ENCODE measurements at places on chromosomes 11 and 22.

DNA sequence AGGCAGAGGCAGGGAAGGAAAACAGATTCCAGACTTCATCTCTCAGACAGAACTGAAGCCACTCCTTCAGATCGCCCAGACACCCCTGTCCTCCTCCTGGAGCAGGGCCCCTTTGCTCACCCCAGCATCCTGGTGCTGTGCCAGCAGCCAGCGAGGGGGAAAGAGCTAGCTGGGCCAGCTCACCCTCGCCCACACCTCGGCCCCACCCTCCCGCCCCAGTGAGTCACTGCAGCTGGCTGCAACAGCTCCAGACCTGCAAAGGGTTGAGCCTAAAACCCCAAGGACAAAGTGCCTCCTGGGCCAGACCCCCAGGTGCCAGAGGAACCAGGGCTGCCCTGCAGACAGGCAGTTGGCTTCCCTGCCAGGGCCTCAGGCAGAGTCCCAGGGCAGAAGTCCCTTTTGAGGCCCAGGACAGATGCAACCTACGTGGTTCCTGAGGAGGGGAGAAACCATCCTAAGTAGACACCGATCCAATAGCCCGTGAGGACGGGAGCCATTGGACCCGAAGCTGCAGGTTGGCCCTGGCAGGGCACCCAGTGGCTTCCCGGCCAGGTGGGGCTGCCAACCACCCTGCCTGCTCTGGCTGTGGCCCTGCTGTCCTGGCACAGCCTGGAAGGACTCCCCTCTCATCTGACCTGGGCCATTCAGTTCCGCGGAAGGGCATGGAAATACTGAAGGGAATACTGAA, 7.2 kb downstream of the AHNAK start:
- no peak for DNase-seq

DNA sequence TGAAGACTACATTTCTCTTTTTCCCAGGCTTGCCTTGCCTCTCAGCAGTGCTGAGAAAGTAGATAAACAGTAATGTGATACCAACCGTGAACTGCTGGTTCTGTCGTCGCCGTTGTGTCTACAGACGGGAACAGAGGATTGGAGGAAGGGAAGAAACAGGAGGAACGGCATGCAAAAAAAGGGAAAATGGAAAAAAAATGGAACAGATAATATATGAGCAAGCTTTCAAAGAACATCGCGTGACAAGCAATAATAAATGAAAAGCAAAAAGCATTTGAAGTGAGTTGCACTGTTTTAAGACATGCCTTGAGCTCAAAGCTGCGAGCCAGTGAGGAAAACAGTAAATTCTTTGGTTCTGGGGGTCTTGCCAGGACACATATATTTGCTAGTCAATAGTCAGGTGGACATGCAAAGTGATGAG, 305.9 kb downstream of the CADM1 start:
- DNase-seq = no peak

GRCh38 chr22:26718905-26719304, 61.5 kb downstream of the MIAT start:
- DNase-seq = no peak

DNA sequence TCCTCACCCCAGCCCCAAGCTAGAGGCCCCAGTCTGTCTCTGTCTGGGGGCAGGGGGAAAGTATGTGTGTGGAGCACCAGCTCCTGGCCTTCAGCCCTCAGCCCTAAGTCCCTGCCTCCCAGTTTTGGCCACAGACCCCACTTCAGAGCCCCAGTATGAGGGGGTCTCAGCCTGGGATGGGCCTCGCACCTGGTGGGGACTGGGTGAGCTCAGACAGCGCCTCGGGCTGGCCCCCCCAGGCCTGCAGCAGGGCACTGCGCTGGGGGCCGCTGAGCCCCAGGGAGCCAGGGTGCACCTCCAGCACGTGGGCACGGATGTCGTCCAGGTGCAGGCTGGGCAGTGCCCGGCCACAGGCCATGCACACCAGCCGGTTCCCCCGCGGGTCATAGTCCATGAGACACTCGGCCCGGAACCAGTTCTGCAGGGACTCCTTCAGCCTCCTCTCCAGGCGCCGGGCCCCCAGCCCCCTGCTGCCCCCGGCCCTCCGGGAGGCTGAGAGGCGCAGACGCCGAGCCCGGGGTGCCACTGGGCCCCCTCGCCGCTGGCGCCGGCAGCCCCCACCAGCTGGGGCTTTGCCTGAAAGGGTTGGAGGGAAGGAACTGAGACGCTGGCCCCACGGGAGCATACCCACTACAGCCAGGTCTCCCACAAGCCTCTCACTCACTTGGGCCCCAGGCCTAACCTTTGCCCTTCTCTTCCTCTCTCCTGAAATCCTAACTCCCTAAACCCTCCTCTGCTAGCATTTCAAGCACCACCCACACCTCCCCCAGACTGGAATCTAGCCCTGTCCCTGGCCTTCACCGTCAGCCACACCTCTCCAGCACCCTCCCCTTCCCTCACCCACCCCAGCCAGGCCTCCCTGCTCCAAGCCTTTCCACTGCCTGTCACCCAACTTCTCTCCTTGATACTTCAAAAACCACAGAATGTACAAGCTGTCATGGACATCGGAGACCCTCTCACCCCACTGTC, 3.6 kb downstream of the ZFTA start:
- no peak for DNase-seq

GRCh38 chr11:76837696-76838677, 22.7 kb upstream of the ACER3 start:
- DNase-seq = no peak

DNA sequence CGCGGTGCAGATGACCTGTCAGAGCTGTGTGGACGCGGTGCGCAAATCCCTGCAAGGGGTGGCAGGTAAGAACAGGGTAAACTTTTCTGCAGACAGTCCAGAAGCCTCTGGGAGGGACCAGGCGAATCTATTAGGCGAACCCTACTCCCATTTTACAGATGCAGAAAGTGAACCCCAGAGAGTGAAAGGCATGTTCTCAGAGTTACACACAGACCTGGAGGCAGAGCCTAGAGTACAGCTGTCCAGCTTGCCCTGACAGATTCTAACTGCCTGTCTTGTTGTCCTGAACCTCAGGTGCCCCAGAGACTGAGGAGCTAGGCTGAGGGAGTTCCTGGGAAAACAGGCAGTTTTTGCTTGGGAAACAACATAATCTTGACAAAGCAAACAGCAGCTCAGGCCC, 665 bp downstream of the CCS start:
- no peak for DNase-seq

GRCh38 chr11:128188346-128189004, 398.9 kb downstream of the ETS1 start:
- no peak for DNase-seq

- DNase-seq = no peak
These were observed 148.1 kb downstream of the WNT7B start for GRCh38 chr22:45828841-45829240.

DNA sequence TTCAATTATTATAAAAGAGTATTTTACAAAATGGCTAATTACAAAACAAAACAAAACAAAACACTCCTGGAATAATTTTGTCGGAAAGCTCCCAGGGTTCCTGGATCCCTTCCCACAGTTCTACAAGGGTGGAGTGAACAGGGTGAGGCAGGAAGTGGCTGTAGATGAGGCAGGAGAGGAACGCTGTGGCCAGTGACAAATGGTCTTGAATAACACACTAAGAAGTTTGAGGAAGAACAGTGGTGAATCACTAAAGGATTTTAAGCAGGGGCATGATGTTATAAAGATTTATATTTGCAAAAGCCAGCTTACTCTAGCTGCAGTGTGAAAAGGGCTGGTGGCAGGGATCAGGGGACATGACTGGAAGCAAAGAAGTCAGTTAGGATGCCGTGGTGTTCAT, 33.8 kb upstream of the APOA1 start:
- DNase-seq = no peak

GRCh38 chr11:33733980-33734379, 2.2 kb downstream of the CD59 start:
- no peak for DNase-seq

- no peak for DNase-seq
These were observed 15.2 kb downstream of the SBF1 start for GRCh38 chr22:50459496-50460140.

DNA sequence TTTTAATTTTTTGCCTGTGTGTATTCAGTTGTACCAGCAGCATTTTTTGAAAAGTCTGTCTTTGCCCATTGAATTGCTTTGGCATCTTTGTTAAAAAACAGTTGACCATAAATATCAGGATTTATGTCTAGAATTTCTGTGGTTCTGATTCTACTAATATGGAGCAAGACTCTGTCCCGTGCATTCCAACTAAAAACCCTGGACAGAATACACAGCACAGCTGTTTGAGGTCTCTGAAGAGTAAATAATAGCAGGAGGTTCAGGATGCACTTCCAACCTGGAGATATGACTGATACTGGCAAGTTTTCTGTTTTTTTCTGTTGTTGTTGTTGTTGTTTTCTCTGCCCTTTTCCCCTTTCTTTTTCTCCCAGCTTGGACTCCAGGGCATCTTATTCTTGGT, 141.9 kb downstream of the TMEM135 start:
- no peak for DNase-seq

- no peak for DNase-seq
These were observed 782 bp upstream of the TTC12 start for GRCh38 chr11:113313601-113314000.

- DNase-seq = no peak
These were observed 32.3 kb downstream of the KCNA4 start for GRCh38 chr11:29984544-29984943.

GRCh38 chr22:24051568-24051967, 40.5 kb downstream of the CABIN1 start:
- no peak for DNase-seq

GRCh38 chr22:45870011-45870410, 107.0 kb downstream of the WNT7B start:
- no peak for DNase-seq

DNA sequence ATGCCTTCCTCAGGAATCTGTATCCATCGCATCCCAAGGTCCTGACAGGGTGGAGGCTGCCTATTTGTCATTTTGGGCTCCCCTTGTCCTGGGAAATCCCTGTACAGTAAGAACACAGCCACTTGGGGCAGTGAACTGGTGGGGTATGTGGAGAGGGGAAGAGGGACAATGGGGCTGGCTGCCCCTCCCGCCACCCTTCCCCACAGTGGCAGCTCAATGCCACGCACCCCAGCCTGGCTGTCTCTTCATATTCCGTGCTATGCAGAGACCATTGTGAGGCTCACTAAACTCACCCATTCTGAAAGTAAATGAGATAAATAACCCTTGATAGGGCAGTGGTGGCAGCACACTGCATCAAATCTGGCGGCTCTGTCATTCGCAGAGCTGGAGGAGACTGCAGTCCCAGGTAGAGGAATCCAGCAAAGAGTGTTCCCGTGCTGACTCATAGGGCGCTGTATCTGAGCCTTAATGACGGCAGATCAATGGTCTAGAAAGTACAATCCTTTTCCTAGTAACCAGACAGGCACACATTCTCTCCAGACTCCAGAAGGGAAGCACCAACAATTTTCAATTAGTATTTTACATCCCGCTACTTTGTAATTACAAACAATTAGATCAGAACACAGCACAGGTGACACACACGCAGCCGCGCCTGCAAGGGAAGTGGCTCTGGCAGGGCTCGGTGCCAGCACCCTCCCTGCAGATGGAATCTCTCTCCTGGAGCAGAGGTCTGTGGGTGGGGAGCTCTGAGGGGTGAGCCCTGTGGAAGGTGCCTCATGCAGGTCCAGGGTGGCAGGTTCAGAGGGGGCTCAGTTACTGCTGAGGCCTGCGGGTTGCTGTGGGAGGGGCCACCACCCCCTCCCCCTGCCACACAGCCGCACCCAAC, 167.9 kb upstream of the B3GAT1 start:
- DNase-seq = no peak

DNA sequence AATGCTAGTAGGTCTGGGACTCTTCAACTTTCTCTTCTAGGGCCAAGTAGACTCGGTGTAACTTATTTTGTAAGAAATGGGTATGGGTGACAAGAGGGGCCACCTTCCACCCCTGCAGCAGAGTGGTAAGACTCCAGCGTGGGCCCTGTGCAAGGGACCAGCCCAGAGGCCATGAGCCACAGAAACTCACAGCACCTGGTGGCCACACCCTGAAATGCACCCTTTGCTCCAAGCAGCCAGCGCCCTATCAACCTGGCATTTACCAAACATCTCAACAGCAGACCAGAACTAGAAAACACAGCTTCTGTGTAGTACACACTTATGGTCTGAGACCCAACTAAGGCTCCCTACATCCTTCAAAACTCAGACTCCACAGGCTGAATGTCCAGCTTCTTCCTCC, 5.7 kb downstream of the CDCA5 start:
- DNase-seq = peak; percentile 47

- DNase-seq = no peak
These were observed 971 bp downstream of the DNAJB13 start for GRCh38 chr11:73951797-73952196.

DNA sequence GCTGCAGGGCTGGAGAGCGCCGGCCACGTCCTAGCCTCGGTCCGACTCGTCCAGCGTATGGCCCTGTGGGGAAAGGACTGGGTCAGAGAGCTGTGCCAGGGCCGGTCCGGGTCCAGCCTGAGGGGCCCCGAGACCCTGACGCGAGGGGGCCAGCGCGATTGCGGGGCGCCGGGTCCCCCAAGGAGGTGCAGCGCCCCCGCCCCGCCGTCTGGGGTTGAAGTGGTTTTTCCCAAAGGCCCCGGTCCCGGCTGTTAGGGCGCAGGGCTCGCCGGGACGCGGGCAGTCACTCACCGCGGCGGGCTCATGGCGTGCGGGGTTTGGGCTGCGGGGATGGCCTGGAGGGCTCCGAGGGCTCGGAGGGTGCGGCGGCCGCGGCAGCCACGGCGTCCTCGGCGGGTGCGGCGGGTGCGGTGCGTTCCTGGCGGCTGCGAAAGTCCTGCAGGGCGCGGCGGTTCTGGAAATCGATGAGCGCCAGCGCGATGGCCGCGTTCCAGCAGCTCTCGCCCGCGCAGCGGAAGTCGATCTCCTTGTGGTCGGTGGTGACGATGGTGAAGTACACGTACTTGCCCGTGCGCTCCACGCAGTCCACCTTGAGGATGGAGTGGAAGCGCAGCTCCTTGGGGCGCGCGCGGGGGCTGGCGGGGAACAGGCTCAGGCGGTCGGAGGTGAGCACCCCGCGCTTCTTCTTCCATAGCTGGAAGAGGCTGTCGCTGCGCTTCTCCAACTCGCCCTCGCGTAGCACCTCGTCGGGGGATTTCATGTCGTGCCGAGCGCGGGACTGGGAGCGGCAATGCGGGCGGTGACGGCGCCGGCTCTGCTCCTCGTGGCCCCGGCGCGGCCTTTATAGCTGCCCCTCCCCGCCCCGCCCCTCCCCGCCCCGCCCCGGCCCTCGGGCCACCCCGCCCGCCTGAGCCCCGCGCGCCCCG, at the start of gene PHLDA2:
PHLDA2 (minus strand) TSS at position 816 of the 926 bp plus-strand sequence; CDS start at position 760, 56 bp downstream.
- DNase-seq = no peak

- no peak for DNase-seq
These were observed 144.9 kb downstream of the MAML2 start for GRCh38 chr11:96197801-96198701.
